ENCODE measurements at places on chromosomes 6 and 20. TPM values are rescaled to one million over a fixed set of nuclear protein-coding genes. Genes with fewer than 3 reads are reported as not detected.
A peak's percentile ranks its signal among the peaks of the same experiment; 100 is the strongest.

The GRM4 gene
- total RNA-seq: not detected

The FILIP1 gene
- total RNA-seq: not detected

The ANKRD6 gene
- total RNA-seq: 4.5 TPM

The NHLRC1 gene
- total RNA-seq: 0.68 TPM

The SOBP gene
- not detected for total RNA-seq

- DNase-seq: no peak
These were observed 51.3 kb downstream of the PHF20 start for GRCh38 chr20:35823147-35823546.

- DNase-seq: no peak
These were observed 73.3 kb downstream of the ADGRG6 start for GRCh38 chr6:142374965-142375733.

GRCh38 chr6:112156668-112157067 lies 69.3 kb downstream of the FAM229B start:
- no peak for DNase-seq

DNA sequence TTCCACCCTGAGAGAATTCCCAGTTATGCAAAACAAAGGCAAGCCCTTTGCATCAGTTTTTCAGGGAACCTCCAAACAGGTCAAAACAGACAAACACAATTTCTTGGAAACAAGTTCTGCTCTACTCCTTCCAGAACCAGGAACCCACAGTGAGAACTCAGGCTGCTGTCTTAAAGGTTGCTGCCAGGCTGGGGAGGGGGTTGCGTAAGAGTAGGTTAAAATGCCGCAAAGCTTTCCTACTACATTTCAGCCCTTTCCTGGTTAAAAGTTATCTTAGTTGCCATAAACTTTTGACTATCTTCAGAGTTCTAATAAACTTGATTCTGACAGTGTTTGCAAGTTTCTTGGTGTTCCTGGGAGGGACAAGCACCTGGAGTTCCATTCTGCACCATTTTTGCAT lies 33.8 kb downstream of the KPNA5 start:
- DNase-seq: no peak

GRCh38 chr20:32521780-32522525 lies 63.2 kb downstream of the NOL4L start:
- peak; percentile 86 for DNase-seq

DNA sequence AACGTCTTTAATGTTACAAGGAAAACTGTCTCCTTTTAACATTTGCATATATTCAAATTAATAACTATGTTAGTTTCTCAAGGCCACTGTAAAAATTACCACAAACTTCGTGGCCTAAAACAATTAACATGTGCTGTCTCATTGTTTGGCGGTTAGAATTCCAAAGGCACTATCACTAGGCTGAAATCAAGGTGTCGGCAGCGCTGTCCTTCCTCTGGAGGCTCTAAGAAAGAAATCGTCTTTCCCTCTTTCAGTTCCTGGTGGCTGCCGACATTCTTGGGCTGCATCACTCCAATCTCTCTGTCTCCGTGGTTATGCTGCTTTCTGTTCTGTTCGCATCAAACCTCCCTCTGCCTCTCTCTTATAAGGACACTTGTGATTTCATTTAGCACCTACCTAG lies 4.2 kb downstream of the TPD52L1 start:
- DNase-seq: no peak

DNA sequence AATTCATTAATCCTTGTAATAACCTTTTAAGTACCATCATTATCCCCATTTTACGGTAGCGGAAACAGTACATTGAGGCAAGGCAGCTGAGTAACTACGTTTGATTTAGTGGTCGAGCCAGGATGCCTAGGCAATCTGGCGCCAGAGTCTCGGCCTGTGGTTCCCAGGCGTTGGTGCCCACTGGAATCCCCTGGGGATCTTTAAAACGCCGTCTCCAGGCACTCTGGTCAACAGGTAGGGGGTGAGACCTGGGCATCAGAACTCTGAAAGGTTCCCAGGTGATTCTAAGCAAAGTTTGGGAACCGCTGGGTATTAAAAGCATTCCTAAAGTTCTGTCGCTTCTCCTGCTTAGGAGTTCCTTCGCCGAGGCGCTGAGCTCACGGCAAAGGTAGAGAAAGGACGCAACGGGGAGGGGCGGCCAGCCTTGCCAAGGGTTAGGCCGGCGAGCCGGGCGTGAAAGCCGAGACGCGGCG lies 939 bp downstream of the DTNBP1 start:
- DNase-seq: no peak

DNA sequence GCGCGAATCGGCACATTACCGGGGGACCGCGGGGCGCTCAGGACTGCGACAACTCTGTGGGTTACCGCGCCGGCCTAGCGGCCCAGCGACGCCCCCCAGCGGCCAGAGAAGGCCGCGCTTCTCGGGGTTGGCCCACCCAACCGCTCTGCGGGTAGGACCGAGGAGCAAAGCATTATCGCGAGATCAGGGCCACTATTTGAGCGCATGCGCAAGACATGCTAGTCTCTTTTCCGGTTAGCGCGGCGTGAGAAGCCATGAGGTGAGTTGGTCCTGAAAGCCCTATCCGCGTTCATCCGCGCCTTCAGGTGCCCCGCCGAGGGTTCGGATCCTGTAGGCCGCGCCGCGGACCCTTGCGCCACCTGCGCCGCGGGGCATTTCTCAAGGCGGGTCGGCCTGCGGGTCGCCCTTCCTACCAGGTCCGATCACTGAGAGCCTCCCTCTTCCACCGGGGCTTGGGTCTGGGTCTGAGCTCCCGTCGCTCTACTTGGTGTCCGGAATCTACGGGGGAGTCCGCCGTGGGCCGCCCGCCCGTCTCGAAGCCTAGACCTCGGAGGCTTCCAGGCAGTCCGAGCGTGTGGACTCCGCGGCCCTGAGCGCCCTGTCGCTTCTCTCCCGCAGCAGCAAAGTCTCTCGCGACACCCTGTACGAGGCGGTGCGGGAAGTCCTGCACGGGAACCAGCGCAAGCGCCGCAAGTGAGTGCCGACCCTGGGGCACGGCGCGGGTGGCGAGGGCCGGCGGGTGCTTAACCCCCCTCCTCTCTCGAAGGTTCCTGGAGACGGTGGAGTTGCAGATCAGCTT lies at the start of gene RPL10A:
Gene RPL10A (plus strand): TSS at position 221 of the 799 bp plus-strand sequence. CDS start 34 bp downstream, at position 255.
- peak; percentile 91 for DNase-seq

- no peak for DNase-seq
These were observed at the start of gene AKAP12 for GRCh38 chr6:151239603-151240035. TSS of gene AKAP12 (plus strand) at chr6:151239967. CDS start at chr6:151240563, 596 bp downstream.

- no peak for DNase-seq
These were observed 43.7 kb upstream of the SMIM28 start for GRCh38 chr6:138334000-138334399.

- no peak for DNase-seq
These were observed 452.5 kb downstream of the CDH26 start for GRCh38 chr20:60410618-60411264.

- no peak for DNase-seq
These were observed 6.3 kb downstream of the ADTRP start for GRCh38 chr6:11772109-11772825.

DNA sequence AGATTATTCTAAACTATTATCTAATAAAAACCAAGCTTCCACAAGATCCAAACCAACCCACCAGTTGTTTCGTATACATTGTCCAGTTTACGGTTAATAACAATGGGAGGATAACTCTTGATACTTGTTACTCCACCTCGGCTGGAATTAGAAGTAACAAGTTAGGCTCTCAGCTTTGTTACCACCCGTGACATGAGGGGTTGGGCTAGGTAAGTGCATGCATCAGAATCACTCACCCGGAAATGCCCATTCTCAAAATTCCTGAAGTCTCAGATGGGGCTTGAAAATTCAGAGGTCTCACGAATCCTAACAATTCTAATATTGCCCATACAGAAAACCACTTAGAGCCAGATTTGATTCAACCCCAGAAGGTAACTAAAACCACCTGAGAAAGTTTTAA lies 27.0 kb upstream of the SERPINB1 start:
- no peak for DNase-seq

DNA sequence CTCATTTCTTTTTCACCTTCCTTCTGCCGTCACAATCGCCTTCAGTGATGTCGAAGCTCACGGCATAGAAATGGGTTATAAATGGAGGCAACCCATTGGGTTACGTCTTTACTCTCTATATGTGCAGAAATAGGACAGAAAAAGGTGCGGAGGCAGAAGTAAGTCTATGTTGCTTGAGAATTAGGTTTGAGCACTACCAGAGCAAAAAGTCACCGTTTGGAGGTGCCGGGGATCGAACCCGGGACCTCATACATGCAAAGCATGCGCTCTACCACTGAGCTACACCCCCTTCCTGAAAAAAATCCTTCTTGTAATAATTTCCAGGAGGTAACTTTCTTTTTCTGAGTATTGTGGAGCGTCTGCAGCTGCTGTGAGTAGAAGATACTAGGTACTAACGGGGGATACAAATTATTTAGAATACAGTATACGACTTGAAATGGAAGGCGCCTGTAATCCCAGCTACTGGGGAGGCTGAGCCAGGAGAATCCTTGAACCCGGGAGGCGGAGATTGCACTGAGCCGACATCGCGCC lies 134.2 kb downstream of the TRIM27 start:
- DNase-seq: no peak

DNA sequence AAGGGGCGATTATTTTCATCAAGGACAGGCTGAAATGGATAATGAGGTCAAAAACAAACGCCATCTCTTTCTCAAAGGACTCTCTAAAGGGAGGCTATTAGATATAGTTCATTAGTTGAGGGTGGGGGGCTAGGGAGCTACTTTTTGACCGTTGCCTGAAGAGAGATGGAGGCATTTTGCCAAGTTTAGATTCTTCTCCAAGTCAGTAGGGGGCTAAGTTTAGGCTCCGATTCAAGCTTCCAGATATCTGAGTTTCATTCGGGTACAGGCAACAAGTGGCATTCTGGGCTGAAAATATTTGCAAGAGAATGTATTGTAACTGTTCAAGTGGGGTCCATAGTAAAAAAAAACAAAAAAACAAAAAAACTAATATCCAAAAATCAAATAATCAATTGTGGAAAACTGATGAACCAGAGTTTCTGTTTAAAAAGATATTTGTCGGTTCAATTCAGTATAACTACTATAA lies 43.4 kb upstream of the PIM1 start:
- no peak for DNase-seq

GRCh38 chr6:143680141-143680540 lies 2.4 kb downstream of the PHACTR2 start:
- DNase-seq: no peak

DNA sequence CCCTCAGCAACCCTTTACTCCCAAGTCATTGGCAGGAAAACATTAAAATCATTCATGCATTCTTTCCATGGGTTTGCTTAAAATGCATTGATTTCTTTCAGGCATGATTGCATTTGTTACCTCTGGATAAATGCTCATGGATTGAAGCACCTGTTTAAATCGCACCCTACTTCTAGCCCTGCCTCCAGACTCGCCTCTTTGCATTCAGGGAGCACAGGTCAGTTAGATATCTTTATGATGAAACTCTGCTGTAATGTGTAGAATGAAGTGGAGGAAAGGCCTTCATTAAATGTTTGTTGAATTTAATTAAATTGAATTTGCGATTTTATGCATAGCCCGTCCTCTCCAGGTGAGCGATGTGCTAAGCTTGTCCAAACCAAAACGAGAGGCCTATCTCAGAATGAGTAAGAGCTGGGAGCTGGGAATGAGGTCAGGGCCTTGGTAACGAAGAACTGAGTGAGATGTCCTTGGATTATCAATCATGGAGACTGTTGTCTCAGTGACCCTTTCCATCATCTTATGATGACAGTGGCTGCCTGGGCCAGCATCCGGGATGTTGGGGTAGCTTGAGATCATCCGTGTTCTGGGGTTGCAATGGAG lies 210.1 kb downstream of the SYNDIG1 start:
- DNase-seq: no peak

- DNase-seq: no peak
These were observed 6.5 kb downstream of the GTPBP2 start for GRCh38 chr6:43622541-43622940.

GRCh38 chr6:100116411-100117194 lies 122.6 kb upstream of the MCHR2 start:
- DNase-seq: peak; percentile 44

DNA sequence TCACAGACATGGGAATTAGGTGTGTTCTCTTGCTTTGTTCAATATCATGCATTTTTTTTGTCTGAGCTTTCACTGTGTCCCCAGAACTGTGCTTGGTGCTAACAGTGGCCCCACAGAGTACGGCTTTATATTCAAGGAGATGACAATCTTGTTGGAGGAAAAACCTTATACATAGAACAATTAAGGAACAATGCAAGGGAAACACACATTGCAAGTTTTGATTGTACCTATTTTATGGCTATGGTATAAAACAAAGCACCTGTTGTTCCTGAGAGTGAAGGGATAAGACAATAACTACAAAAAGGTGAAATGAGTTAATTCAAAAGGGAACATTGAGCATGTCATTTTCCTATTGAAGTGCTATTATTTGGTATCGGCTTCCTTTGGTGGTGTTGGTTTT lies 143.9 kb upstream of the ESR1 start:
- DNase-seq: no peak

- DNase-seq: no peak
These were observed 1.5 kb downstream of the EPB41L1 start for GRCh38 chr20:36155991-36156390.

- DNase-seq: no peak
These were observed 127.2 kb downstream of the CD109 start for GRCh38 chr6:73823046-73823735.

DNA sequence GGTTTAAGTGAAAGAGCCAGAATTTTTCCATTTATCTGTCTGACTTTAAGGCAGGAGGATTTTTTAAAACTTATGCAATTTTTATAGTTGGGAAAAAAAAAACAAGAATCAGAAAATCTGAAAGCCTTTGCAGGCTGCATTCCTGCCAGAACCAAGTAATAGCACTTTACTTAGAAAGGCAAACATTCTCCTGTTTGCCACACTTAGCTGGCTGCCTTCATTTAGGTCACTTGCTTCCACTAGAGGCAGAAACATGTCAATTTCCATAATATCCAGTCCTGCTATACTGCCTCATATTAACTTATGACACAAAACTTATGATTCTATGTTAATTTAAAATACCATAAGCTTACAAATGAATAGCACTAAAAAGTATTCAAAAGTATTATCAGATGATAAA lies 425.8 kb downstream of the FRK start:
- no peak for DNase-seq

DNA sequence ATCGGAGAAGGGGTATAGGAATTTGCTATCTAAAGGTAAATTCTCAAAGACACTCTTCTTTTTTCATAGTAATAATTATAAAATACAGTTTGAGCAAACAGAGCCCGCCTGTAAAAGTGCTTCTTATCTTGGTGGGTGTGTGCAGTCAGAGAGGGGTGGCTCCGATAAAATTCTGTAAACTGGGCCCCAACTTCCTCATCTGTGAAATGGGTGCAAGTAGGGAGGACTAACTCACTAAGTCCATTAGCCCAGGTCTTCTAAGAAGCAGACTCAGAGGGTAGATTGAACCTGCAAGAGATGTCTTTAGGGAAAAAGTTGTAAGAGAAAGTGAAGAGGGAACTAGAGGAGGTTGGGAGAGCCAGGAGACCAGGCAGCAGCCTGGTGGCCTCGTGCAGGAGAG lies 245.8 kb upstream of the RREB1 start:
- DNase-seq: no peak

DNA sequence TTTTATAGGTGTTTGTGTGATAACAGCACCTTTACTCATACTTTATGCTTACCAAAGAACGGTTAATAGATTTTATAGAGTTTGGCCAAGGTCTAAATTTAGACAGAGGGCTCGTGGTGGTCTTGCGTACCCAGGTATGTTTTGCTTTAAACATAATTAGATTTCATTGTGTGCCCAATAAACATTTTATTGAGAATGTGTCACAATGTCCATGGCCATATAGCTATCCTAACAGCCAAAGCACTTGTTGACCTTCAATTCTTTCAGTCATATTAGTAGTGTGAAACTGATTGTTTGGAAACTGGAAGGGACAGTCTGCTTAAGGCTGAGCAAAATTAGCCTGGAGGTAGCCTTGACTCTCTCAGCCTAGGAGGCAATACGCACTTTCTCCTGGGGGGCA lies 48.3 kb upstream of the HDGFL1 start:
- no peak for DNase-seq

GRCh38 chr6:14658886-14659561 lies 541.5 kb downstream of the CD83 start:
- DNase-seq: no peak
